Lower lobe of right lung (tissue), 2 donors: ENCODE measurements at places on chromosomes 16 and 17.

DNA sequence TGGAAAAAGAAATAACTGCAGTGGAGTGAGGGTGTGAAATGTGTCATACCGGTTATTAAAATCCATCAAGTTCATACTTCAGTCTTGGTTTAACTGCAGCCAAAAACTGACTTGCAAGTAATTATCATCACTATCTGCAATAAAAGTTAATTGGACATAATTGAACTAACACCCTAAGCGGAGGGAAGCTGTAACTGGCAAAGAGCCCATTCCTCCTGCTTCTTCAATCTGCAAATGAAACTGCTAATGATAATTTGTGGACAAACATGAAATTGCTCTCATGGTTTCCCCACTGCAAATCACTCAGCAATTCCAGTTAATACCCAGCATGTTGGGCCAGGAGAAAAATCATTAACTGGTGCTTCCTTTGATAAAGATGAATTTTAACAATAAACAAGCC, 46.5 kb downstream of the FAM222B start:
- no peak for DNase-seq

DNA sequence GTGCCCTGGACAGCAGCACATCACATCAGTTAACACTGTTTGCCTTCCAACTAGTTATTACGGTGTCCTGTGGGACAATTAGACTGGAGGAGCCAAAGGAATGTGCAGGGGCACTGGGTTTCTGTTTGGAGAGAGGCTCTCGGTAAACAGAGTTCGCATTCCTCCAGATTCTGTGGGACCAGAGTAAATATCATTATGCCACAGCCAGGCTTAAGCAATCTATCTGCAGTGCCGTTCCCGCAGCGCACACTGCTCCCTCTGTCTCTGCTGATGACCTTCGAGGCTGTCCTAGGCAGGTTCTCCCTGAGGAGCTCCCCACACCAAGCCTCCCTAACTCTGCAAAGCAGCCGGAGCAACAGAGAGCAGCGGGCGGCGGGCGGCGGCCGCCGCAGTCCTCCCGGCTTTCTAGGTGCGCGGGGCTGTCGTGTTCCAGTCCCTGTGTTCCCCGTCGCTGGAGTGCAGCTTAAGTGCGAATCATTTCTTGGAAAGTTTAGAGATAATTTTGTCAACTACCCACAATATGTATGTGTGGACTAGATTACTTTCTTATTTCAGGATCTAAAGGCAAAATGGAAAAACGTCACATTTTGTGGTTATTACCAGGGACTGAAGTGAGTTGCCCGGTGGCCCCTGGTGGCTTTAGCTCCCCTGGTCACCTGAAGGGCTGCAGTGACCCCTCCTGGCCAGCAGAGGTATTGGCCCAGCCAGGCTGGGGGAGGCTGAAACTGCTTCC, 43.3 kb downstream of the PGS1 start:
- DNase-seq: peak; percentile 85

GRCh38 chr17:50943575-50943933, 77.4 kb upstream of the TOB1 start:
- no peak for DNase-seq

- DNase-seq: no peak
Measured at GRCh38 chr17:55322453-55322985, 57.8 kb downstream of the HLF start.

DNA sequence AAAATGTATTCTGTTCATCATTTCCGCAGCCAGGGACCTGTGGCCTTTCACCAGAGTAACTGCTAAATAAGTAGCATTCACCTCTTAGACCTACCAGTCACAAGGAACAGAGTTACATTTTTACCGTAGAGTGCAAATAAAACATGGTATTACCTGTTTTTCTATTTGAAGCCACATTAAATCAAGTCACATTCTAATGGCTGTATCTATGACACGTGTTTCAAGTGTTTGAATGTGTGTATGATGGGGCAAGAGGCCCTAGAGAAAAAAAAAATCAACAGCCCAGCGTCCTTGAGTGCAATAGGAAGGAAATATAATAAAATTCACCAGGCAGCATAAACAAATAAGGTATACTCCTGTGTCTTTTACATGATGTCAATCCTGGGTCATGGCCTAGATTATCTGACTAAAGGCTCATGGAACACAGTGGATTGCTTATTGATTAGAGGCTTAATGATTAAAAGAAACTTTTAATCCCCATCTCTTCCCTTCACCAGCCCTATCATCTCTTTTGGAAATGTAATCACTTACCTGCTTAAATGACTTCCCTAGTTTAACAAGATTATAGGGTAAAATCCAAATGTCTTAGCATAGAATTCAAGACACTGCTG, 168.7 kb upstream of the CDH5 start:
- no peak for DNase-seq

DNA sequence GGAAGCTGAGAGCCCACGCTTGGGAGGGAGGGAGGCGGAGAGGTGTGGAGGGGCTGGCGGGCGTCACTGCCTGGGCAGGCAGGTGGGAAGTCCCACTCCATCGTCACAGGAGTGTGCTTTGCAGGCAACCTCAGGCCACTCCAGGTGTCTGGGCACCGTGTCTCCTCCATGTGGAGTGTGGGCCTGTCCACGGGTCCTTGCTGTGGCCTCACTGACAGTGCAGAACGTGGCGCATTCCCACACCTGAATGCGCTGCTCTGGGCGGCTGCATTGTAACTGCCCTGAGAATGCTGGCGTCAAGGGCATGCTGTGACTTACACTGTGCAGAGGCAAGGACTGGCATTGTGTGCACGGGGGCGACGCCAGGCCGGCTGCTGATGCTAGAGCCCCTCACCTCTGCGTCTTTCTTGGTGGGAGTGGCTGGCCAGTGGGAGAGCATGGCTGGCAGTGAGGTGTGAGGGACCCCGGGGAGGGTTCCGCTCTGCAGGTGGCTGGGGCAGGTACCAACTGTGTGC, 66.4 kb downstream of the BANP start:
- peak; percentile 18 for DNase-seq

DNA sequence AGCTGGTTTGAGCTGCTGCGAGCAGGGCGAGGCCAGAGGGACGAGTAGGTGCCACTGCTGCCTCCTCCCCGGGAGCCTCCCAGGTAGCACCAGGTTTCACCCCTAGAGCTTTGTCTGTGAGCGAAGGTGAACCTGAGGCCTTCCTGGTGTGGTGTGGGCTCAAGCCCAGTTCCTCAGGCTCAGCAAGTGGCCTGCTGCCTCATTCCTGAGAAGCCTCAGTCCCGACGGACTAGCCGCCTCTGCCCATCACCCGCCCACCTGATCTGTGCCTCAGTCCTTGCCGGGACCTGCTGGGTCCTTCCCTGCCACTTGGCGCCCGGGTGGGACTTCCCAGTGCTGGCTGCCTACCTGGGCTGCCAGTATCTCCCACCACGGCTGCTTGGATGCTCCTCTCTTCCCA, 1.7 kb downstream of the NLRC3 start:
- no peak for DNase-seq

GRCh38 chr16:11354407-11354732, 9.1 kb downstream of the RMI2 start:
- DNase-seq: no peak

GRCh38 chr17:44209786-44210341, 9.6 kb downstream of the UBTF start:
- no peak for DNase-seq

- no peak for DNase-seq
Measured at GRCh38 chr17:44793885-44794842, 35.4 kb downstream of the ADAM11 start.

DNA sequence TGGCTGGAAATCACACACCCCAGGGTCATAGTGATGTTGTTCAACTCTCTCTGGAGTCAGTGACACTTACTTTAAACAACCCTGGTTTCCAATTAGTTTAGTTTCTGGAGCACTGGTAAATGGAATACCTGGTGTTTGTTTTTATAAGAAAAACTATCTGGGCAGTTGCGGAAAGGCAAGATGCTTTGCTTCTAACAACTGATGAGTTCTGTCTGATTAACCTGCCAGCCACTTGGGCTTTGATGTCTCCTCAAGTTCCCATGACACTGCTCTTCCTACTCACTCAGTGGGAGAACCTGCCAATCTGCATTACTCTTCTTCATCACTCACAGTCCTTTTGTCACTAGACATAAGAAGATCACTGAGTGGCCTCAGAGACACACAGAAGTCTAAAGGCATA, 78.7 kb upstream of the MTMR4 start:
- DNase-seq: no peak

DNA sequence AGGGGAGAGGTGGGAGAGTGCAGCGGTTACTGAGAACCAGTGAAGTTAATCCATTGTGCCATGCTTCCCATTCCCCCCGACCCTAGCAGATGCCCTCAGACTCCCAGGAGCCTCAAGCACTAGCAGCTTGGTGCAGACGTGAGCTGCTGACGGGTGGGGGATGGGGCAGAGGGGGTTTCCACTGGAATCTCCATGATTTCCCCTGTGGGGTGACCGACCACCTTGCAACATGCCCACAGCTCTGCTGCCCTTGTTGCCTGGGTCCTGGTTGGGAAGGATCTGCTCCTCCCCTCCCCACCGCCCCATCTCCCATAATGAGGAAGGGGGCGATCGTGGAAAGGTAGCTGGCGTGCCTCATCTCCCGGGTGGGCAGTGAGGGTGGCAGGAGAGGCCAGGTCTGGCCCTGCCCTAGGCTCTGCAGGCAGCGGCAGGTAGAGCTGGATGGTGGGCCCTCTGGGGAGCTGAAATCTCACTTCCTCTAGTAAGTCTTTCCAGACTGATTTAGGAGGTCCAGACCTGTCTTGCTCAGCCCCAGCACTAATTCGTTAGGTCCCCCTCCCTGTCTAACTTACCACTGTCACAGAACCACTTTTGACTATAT, 9.6 kb downstream of the FLOT2 start:
- DNase-seq: peak; percentile 4

GRCh38 chr17:43006639-43007551, at the start of gene IFI35:
IFI35 (plus strand) TSS chr17:43006784; CDS start chr17:43006948, 164 bp downstream.
- peak; percentile 91 for DNase-seq

GRCh38 chr16:83040174-83040573, 413.4 kb downstream of the CDH13 start:
- no peak for DNase-seq

DNA sequence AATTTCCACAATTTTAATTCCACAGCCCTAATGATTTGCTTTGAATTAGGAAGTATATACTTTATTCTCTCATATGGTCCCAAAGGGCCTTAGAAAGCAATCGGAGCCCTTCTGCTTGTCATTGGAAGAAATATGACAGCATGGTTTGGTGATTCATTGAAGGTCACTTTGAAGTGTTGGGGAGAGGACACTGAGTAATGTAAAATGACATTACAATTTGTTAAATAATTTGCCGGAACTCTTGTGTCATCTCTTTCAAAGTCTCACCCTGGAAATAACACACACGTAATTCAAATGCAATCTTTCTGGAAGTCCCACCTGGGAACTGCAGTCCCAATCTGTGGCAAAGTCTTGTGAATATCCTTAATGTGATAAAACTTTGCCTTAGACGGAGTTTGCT, 59.8 kb downstream of the BMERB1 start:
- DNase-seq: no peak

- DNase-seq: no peak
Measured at GRCh38 chr16:61887903-61888302, 148.3 kb downstream of the CDH8 start.

- DNase-seq: no peak
Measured at GRCh38 chr16:23306199-23307100, 4.3 kb downstream of the SCNN1B start.

DNA sequence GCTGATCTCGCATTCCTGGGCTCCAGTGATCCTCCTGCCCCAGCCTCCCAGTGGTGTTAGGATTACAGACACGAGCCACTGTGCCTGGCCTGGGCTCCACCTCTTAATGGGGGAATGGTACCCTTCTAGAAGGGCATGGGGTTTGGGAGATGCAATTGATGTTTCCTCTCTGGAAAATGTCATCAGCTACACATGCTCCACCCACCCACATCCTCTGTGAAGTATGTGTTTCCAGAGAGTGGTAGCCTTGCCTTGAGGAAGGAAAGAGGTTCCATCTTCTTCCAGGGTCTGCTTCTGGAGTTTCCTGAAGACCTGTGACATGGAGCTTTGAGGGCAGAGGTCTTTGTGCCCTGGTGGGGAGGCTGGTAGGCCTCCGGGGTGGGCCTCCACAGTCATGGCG, 45.2 kb upstream of the GSE1 start:
- no peak for DNase-seq

DNA sequence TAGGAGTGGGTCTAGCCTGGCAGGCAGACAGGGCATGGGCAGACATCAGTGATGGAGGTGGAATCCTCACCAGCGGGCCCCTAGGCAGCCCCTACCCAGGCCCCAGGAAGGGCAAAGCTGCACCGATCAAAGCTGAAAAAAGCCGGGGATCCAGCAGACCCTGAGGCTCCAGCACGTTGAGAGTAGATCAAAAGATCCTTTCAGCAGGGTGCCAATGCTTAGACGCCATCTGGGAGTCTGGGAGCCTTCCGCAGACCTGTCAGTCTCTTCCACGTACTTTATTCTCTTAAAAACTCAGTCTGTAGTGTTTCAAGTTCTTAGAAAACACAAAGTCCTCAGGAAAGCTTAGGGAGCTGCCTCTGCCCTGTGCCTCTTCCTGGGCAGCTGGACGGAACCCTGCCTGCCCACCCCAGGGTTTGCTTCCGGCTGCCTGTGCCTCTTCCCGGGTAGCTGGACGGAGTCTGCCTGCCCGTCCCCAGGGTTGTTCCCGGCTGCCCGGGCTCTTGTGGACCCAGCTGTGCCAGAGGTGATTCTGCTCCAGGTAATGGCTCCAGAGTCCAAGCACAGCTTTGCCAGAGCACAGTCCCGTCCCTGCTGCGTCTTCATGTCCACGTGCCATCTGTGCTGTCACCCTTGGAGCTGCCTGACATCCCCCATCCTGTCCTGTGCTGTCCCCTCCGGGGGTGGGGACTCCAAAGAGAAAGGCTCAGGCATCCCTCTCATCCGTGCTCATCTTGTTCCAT, 50.8 kb upstream of the PVALEF start:
- no peak for DNase-seq

- no peak for DNase-seq
Measured at GRCh38 chr16:89918453-89919347, at the start of gene MC1R. MC1R (plus strand) TSS chr16:89918862; CDS start chr16:89919259, 397 bp downstream.

DNA sequence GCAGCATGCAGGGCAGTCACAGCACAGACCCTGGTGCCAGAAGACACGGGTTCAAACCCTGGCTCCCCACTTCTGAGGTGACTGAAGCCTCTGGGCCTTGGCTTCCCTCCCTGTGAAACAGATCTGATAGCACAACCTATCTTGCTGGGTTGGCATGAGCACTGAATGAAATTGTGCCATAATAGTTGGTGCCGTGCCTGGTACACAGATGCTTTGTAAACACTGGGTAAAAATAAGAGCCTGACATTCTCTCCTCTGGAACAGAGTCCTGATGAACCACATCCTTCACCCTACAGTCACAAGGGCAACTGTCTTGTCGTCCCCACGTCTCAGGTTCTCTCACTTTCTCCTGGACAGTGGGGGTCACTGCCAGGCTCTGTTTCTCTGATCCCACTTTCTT, 35.7 kb downstream of the NOS2 start:
- DNase-seq: no peak

GRCh38 chr17:59479141-59479540, 86.3 kb upstream of the DHX40 start:
- no peak for DNase-seq

GRCh38 chr17:12727881-12728280, 61.4 kb upstream of the ARHGAP44 start:
- DNase-seq: no peak
